GF-D8 (cell line): ENCODE measurements at places on chromosomes 6 and 20.

GRCh38 chr6:52161689-52162438, 24.3 kb upstream of the IL17A start:
- DNase-seq, result no peak

DNA sequence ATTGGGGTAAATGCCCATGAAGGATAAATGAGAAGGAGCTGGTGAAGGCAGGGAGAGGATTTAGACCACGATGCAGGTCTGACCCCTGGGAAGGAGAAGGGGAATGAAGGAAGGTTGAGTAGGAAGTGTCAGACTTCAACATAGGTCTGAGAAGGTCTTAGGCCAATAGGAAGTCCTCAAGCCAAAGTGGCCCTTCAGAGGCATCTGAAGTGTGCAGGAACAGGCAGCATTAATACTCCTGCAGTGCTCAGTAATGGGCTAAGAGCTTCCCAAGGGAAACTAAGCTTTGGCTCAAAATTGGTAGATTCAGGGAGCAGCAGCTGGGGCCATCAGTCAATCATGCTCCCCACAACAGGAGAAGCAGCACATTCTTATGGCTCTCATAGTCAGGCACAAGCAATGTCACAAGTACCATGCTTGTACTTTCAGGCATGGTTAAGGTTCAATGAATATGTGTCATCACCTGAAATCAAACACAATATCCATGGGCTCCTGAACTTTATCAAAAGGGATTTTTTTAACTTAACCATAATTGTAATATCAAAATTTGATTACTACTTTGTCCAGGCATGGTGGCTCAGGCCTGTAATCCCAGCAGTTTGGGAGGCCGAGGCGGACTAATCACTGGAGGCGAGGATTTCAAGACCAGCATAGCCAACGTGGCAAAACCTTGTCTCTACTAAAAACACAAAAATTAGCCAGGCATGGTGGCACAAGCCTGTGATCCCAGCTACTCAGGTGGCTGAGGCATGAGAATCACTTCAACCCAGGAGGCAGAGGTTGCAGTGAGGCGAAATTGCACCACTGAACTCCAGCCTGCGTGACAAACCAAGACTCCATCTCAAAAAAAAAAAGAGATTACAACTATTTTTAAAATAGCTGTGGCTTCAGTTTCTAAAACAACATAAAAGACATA, 9.9 kb downstream of the RALGAPA2 start:
- DNase-seq, result no peak

- DNase-seq, result no peak
Observed at GRCh38 chr6:68134796-68135195, 500.3 kb upstream of the ADGRB3 start.

DNA sequence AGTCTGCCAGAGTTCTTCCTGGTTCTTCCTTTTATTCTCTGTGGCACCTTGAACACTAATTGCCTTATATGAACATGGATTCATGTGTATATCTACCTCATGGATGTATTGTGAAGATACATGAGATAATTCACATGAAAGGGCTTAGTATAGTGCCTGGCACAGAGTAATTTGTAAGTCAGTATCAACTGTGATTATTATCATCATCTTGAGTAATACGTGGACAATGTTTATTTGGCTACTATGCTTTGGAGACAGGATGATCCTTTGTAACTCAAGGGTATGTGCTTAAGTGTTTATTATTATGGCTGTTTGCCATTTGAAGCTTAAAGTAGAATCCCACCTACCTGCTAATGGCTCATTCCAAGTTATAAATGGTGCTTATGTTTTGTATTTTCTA, 16.0 kb downstream of the DOP1A start:
- no peak for DNase-seq
